ENCODE measurements at places on chromosomes 3 and 15. TPM values are rescaled to one million over a fixed set of nuclear protein-coding genes. Genes with fewer than 3 reads are reported as not detected.

DNA sequence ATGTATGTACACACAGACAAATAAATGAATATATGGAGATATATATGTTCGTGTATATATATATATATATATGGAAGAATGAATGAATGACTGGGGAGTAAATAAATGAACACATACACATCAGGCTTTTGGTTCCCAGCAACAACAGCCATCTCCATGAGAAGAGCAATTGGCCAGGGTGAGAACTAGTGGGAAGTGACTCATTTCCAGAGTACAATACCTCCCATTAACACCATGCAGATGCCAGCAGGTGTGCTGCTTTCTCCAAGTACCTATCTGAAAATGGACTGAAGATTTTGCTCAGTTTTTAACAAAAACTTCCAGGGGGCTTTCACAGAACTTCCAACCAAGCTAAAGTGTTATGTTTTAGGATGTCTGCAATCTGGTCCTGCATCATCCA, 179.8 kb upstream of the SLC2A2 start:
- DNase-seq, result no peak

GRCh38 chr3:183378545-183378944, 49.9 kb downstream of the MCF2L2 start:
- no peak for DNase-seq

Gene CCDC39
- polyA plus RNA-seq, result not detected

Gene CEP152
- polyA plus RNA-seq, result 4.7 TPM

Gene ROBO2
- 13.5 TPM for polyA plus RNA-seq

Gene AGTR1
- not detected for polyA plus RNA-seq

Gene CTSH
- polyA plus RNA-seq, result 26.5 TPM
